ENCODE measurements at places on chromosomes 12 and 14. TPM values are rescaled to one million over a fixed set of nuclear protein-coding genes. Genes with fewer than 3 reads are reported as not detected.

DNA sequence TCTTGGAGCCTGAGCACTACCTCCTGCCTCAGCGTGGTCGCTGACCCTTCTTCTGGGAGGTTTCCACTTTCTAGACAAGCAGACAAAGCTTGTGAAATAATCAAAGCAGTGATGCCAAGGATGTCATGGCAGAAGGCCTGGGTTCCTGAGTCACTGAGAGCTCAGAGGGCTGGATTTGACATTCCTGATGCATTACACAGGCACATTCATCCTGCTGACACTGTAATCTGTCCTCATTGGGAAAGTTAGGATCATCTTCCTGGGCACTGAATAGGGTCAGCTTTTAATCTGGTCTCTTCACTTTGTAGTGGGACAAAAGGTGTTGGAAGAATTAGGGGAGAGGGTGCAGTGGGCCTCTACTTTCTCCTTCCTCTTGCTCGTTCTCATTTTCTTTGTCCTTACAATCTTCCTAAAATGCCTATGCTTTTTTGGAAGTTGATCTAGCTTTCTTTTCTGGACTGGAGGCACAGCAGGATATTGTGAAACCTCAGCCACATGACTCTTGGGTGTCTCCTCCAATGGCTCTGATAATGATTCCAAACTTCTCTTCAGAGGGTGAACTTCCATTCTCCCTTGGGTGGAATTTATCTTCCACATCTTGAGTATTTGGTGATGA is 29.6 kb downstream of the EEA1 start:
- DNase-seq, result peak; percentile 73

GRCh38 chr12:26810330-26810729 is 22.7 kb downstream of the ITPR2 start:
- no peak for DNase-seq

GRCh38 chr12:111448846-111449790 is 43.4 kb downstream of the SH2B3 start:
- no peak for DNase-seq

DNA sequence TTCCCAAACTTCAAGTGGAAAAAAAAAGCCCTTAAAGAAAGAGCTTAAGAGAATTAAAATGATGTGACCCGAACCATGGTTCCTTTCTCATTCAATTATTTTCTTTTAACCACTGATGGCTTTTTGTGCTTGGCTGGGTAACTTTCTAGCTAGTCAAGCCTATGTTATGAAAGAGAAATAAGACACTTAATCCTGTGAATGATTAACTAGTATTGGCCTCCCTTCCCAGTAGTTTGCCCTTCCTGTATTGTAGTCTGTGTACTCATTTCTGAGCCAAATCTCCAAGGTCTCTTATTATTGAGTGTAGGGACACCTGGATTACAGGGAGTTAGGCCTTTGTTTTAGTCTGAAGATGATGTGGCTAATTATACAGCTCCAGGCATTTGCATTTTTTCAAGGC is 353.0 kb downstream of the RAD51B start:
- DNase-seq, result peak; percentile 88

- no peak for DNase-seq
Measured at GRCh38 chr12:116459916-116460663, 99.1 kb upstream of the MAP1LC3B2 start.

GRCh38 chr14:89391123-89391522 is 25.9 kb downstream of the FOXN3 start:
- no peak for DNase-seq

Gene KRT3
- not detected for total RNA-seq

GRCh38 chr14:41986083-41986645 is 379.5 kb downstream of the LRFN5 start:
- DNase-seq, result no peak

DNA sequence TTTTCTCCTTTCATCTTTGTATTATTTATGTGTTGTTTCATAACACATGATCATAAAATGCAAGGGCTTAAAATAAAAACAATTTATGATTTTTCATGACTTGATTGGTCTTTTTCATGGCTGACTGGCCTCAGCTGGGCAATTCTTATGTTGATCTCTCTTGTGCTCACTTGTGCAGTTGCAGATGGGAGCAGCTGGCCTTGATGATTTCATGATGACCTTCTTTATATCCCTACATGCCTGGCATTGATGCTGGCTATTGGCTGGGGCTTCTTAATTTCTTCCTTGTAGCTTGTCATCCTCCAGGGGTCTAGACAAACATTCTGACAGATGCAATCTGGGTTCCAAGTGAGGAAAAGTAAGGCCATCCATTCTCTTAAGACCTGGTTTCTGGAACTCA is 1832.8 kb upstream of the FLRT2 start:
- no peak for DNase-seq

GRCh38 chr12:6494258-6494743 is 399 bp downstream of the NCAPD2 start:
- no peak for DNase-seq

GRCh38 chr12:119869720-119870119 is 7.4 kb downstream of the CIT start:
- DNase-seq, result peak; percentile 52

Gene C1S
- total RNA-seq, result 11.0 TPM

DNA sequence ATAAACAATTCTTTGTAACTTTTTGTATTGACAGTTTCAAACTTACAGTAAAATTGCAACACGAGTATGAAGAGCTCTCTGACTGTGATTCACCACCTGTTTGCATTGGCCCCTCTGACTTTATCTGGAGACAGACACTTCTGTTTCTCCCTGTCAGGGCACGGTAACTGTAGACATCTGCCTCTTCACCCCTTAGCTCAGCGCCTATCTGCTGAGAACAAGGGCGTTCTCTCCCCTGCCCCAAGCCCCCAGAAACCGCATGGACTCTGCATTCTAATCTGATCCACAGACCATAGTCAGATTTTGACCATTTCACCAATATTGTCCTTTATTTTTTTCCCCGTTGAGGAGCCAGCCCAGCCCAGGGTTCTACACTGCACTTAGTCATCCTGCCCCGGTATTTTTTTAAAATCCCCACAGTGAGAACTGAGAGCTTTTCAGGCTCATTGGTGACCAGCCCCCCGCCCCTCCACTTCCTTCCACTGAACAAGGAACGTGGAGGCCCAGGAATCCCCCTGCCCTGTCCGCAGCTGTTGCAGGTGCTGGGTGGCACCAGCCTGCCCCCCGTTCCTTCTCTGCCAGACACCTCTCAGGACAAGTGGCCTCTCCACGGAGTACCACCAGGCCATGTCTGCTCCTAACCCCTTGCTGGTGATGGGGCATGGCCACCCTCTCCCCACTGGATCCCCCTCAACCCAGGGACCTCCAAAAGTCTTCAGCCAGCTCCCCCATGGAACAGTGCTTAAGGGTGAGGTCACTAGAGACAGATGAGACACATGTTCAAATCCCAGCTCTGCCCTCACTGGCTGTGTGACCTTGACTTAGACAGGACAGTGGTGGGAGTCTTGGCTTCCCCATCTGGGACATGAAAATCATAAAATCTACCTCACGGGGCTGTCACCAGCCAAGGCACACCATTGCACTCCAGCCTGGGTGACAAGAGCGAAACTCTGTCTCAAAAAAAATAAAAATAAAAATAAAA is 11.2 kb downstream of the RHOF start:
- no peak for DNase-seq

DNA sequence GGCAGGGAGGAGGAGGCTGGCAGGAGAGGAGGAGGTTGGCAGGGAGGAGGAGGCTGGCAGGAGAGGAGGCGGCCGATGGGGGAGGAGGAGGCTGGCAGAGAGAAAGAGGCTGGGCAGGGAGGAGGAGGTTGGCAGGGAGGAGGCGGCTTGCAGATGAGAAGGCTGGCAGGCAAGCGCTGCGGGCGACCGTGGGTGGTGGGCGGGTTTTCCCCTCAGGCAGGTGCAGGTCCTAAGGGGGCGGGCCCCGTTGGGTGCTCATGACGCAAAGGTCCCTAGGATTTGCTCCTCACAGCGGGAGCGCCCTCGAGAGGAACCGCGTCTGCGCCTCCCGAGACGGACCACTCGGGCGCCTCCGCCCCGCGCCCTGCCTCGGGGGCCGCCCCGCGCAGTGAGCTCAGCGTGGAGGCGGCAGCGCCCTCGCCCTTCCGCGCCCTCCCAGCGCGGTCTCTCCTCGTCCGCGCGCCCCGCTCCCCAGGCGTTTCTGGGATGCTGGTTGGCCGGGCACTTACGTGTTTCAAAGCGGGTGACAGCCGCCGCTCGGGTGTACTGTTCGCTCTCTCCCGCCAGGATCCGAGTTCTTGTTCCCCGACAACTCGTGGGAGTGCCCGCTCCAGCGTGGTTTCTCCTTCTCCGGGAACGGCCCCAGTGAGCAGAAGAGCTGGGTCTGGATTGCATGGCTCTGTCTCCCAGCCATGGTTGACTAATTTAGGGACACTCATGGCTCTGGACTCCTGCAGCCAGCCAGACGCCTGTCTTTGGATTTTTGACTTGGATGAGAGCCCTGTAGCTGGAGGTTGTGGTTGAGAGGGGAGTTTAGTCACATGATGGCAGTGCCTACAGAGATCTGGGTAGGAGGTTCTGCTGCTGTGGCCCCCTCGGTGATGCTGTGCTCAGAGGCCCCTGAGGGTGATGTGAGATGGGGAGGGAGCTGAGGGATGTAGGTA is 64.1 kb upstream of the PPP4R3A start:
- DNase-seq, result peak; percentile 52

- no peak for DNase-seq
Measured at GRCh38 chr12:38424436-38424835, 107.9 kb downstream of the ALG10B start.

Gene CRIP1
- total RNA-seq, result not detected
